ENCODE measurements at places on chromosomes 6 and 20.

DNA sequence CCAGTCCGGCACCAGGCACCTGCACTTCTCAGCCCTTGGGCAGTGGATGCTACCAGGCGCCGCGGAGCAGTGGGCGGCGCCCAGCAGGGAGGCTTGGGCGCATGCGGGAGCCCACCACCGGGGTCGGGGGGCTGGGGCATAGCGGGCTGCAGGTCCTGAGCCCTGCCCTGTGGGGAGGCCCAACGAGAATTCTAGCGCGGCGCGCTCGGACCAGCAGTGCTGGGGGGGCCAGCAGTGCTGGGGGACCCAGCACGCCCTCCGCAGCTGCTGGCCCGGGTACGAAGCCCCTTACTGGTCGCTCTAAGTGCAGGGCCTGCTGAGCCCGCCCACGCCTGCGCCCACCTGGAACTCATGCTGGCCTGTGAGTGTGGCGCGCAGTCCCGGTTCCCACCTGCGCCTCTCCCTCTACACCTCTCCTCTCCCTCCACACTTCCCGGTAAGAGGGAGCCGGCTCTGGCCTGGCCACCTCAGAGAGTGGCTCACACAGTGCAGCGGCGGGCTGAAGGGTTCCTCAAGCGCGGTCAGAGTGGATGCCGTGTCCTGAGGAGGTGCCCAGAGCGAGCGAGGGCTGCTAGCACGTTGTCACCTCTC lies 28.5 kb upstream of the SERPINB1 start:
- no peak for DNase-seq

- DNase-seq: peak; percentile 56
Measured at GRCh38 chr6:144216668-144217218, 66.4 kb downstream of the STX11 start.

GRCh38 chr20:62814060-62814708 lies 2.7 kb upstream of the COL9A3 start:
- no peak for DNase-seq

DNA sequence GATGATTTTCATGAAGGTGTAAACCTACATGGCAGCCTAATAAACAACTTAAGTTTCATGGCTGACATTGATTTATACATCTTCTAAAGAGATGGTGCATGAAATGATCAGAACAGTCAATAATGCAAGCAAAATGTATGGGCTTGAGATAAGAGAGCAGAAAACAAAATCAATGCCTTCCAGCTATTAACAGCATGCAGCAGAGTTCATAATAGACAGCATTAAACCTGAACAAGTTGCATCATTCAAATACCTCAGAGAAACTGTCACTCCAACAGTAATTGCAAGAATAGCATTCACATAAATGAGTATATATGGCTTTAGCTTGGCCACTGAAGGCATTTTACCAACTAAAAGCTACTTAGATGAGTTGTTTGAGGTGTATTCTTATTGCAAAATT lies 319.6 kb upstream of the ARID1B start:
- no peak for DNase-seq

DNA sequence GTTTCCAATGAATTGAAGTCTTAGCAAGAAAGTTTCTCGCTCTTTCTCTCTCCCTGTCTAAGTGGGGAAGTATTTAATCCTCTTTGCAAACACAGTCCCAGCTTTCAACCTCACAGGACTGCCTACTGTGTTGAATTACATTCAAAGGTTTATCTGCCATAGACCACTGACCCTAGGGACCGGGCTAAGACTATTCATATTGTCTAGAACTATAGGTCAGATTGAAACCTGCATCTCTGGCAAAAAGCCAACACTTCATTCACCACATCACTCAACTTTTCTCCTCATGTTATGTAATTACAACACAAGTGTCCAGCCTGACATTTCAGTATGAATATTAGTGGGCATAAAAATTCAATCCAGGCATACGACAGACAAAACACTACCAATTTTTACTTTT lies 314.7 kb upstream of the RSPO3 start:
- DNase-seq: no peak

DNA sequence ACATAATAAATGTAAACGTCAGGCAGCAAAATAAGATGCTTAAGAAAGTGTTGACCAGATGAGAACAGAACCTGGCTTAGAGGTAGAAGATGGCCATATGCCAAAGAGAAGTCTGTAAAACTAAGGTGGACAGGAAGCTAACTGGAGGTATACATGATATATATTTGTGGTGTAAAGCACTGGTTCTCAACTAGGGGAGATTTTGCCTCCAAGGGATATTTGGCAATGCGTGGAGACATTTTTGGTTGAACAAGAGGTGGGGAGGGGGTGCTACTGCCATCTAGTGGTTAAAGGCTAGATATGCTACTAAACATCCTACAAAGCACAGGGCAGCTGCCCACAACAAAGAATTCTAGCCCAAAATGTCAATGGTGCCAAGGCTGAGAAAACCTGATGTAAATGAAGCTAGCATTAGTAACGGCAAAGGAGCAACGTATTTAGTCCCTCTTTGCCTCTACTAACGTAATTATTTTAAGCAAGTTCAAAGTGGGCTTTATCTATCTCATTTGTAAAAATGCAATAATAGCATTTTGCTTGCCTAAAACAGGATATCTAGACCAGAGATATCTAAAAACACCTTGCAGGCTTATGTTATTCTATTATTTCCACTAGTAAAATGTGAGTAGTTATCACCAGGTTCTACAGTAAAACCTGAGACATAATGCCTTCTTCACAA lies 182.6 kb downstream of the RNGTT start:
- DNase-seq: peak; percentile 3

DNA sequence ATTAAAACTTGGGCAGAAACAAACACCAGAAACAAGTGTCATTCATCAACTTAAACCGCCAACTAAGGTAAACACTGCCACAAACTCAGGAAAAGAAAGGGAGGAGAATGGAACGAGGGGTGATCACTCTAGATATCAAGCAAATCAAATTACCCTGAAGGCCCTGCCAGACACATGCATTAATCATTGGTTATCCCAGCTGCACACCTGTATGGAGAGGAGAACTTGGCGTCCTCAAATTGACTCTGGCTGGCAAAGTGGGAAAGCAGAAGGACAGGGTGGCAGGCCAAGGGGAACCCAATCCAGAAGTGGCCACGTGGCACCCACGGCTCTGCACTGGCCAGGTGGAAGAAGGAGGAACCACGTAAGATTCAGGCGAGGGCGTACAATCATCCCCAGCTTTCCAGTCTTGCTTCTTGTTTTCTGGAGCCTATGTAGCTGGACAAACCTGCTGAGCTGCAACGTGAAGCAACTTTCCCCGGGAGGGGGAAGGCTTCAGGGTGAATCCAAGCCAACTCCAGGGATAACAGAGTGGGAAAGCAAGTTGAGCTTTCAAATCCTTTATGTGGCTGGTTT lies 156.2 kb upstream of the JARID2 start:
- DNase-seq: no peak

GRCh38 chr20:41425180-41425884 lies 58.7 kb upstream of the EMILIN3 start:
- no peak for DNase-seq

GRCh38 chr6:11978169-11978987 lies 33.7 kb upstream of the HIVEP1 start:
- no peak for DNase-seq

GRCh38 chr20:56503916-56504315 lies 20.6 kb upstream of the FAM209A start:
- DNase-seq: no peak

DNA sequence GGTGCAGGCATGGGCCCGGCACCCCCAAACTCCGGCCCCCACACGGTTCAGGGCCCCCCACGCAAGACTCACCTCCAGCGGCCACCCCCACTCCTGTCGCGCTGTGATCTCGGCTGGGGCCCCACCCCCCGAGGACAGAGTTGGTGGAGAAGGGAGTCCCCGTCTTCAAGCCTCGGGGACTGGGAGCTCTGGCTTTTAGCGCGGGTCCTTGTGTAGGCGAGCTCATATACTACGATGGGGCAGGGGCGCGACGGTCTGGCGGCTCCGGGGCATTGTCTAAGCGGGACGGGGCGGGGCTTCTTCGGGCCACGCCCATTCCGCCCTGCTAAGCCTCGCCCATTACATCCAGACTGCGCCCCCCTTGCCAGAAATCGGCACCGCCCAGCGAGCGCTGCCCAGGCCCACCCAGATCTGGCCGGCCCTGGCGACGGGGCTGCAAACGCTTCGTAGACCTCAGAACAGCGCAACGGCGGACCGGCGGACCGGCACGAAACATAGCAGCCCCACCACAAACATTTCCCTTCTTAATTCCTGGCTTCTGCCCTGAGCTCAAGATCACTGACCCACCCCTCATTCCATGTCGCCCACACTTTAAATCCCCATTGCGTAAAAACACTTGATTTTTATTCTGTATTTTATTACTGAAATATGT lies 1.0 kb upstream of the DDAH2 start:
- peak; percentile 65 for DNase-seq

- no peak for DNase-seq
Measured at GRCh38 chr6:36247693-36248092, 22.2 kb upstream of the PNPLA1 start.

- no peak for DNase-seq
Measured at GRCh38 chr6:128259730-128260685, 260.4 kb downstream of the PTPRK start.

GRCh38 chr6:21109391-21110178 lies 484.0 kb upstream of the SOX4 start:
- DNase-seq: no peak

DNA sequence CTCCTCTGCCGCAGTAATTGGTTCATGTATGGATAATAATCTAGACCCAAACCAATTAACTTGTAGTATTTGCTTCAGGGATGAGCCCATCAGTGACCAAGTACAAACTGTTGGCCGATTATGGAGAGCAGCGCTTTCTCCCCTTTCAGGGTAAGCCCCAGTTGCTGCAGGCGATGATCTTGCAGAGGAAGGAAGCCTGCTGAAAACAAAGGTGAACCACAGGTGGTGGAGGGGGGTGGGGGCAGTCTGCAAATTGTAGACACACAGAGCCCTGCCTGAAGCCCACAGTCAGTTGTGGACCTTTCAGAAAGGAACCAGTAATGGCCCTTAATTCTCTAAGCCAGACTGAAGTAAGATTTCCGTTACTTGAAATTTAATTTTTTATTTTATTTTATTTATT lies 167.9 kb upstream of the JARID2 start:
- no peak for DNase-seq

All from stimulated activated CD8-positive, alpha-beta memory T cell treated with anti-CD3 and anti-CD28 coated beads, Interleukin-7, amount 100 ng/mL, for 48 hours (primary cell).